NCI-H2171 (cell line): ENCODE measurements at places on chromosomes 4 and X.
A peak's percentile ranks its signal among the peaks of the same experiment; 100 is the strongest.

DNA sequence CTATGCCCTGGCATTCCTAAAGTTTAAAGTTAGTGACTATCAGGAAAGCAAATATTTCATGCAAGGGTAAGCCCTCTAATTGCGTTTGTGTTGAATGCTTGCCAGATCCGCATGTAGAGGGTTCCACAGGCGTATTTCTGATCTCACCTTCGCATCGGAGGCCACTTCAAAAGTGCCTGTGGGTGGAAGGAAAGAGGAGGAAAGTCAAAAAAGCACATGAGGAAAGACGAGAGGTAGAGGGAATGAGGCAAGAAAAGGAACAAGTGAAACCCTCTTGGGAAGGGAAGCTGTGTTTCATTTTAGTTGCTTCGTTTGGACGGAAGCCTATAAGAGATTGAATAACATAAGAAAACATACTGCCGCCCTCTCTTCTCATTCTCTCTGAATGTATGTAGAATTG, 628.8 kb downstream of the SPRY1 start:
- DNase-seq: no peak

- no peak for DNase-seq
These were observed 43.1 kb downstream of the PPA2 start for GRCh38 chr4:105430811-105431210.

DNA sequence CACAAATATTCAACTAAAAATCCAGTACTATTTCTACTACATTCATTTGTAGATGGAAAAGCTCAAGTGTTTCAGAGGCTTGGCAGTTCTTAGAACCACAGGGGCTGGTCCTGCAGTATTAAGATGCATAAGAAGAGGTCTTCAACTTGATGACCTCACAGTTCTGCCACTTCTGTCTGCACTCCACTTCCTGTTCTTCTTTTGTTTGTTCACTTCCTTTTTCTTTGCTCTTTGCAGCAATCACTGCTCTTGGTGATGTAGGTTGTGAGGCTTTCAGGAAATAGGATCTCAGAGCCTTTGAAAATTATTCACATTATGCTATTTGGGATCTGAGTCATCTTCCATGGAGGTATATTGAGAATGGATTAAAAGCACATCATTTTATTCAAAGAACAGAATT, 602.0 kb upstream of the CPEB2 start:
- no peak for DNase-seq

DNA sequence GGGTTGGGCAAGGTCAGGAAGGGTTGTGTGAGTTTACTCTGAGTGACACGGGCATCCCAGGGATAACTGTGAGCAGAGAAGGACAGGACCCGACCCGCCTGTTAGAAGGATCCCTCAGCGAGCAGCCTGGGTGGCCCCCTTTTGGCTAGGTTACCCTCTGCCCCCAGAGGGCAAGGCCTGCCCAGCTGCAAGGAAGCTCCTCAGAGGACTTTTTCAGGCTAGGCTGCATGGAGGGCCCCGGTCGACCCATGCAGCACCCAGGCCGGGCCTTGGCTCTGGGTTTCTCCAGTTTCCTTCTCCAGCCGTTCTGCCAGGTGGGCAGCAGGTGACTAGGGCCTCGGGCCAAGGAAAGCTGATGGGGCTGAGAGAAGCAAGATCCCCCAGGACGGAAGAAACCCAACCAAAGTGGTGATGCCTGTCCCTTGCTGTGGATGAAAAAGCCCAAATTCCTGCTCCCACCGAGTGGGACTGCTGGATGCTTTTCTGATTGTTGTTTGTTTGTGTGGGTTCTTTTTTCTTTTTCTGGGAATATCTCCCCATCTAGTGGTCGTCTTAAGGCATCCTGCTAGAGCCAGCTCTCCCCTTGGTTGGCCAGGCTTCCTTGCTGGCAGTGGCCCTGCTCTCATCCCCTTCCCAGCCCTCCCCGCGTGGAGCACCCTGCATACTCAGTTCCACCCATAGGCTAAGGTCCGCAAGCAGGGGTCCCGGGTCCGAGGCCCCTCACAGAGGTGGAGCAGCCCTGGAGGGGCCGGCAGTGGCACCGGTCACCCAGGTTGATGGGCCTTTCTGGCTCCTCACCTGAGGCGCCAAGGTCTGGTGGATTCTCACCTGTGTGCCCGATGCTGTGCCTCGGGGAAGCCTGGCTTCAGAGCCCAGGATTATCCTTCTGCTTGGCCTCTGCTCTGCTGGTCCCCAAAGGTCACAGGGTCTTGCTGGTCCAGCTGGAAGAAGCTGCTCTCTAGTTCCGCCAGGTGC, 1.8 kb downstream of the ZFP92 start:
- no peak for DNase-seq

DNA sequence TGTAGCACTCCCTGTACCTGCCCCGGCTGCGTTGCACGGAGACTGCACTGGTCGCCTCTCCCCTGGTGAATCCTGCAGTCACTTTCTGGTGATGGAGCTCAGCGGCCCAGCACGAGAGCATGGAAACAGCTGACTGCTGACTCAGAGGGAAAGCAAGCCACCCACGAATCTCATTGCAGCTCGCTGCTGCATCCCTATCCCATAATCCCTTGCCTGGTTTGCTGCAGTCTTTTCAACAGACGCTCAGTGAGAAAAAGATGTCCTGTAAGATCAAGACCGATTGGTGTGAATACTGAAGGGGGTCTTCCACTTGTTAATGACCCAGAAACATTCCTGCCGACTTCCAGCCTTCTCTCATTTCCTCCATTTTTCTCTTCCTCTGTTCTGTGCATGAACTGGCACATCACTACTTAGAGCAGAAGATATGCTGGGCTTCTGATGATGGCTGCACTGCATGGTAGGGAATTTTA, 52.9 kb downstream of the TRIM2 start:
- DNase-seq: peak; percentile 29

DNA sequence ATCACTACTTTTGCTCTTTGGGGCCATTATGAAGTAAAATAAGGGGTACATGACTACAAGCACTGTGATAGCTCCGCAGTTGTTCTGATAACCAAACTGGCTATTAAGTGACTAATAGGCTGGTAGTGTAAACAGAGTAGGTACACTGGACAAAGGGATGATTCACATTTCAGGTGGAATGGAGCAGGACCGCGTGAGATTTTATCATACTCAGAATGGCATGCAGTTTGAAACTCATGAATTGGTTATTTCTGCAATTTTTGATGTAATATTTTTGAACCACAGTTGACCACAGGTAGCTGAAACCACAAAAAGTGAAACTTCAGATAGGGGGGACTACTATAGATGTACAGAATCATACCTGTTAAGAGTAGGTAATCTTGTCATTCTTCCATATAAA, 55.8 kb downstream of the PAK3 start:
- no peak for DNase-seq

DNA sequence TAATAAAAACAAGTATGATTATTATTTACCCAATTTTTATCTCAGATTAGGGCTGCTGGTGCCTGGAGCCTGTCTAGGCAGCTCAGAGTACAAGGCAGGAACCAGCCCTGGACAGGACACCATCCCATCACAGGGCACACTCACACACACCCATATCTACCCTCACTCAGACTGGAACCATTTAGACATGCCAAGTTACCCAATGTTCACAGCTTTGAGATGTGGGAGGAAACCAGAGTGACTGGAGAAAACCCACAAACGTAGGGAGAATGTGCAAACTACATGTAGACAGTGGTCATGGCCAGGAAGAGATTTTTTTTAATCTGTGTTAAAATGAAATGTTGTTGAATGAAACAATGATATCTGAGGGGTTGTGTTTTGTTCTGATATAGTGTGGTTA, 35.7 kb upstream of the ADGRA3 start:
- DNase-seq: no peak

DNA sequence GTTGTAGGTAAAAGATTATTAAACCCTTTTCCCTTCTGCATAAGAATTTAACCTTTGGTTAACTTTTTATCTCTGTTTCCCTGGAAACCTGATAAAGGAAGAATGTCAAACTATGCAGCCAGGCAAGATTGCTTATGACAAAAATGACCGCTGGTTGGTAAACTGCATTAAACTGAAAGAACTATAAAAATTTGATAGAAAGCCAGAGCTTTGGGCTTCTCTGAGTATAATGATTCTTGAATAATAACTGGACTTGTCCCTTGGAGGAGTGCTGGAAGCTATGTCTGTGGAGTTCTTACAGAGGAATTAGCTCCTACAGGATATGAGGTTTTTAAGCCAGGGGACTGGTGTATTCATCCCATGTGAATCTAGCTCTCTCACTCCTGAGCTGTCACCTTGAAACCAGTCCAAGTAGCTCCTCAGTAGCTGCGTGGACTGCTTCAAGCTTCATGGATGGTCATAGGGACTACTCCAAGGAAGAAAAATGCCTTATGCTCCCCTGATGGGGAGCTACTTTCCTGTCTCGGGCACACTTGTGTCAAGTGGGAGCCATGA, 52.0 kb downstream of the RASL11B start:
- no peak for DNase-seq

GRCh38 chr4:7343950-7344349, 90.8 kb downstream of the PSAPL1 start:
- DNase-seq: no peak

DNA sequence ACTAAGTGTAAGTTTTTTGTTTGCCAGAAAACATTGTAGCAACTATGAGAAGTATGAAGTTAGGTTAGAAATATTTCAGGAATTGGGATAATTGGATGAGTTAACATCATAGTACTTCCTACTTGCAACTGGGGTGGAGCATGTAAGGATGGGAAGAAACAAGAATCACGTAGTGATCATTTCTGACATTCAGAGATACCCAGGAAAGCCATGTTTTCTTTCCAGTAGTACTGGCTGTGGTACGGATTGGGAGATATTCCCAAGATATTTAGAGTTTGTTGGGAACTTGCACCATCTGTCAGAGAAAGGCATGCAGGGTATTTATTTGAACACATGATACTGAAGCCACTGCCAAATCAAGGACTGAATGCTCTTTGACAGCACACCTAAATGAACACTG, 87.6 kb upstream of the SLC4A4 start:
- no peak for DNase-seq

GRCh38 chrX:262381-262909, 18.7 kb upstream of the PLCXD1 start:
- no peak for DNase-seq

- no peak for DNase-seq
These were observed 26.6 kb downstream of the DRD5 start for GRCh38 chr4:9808077-9808476.

DNA sequence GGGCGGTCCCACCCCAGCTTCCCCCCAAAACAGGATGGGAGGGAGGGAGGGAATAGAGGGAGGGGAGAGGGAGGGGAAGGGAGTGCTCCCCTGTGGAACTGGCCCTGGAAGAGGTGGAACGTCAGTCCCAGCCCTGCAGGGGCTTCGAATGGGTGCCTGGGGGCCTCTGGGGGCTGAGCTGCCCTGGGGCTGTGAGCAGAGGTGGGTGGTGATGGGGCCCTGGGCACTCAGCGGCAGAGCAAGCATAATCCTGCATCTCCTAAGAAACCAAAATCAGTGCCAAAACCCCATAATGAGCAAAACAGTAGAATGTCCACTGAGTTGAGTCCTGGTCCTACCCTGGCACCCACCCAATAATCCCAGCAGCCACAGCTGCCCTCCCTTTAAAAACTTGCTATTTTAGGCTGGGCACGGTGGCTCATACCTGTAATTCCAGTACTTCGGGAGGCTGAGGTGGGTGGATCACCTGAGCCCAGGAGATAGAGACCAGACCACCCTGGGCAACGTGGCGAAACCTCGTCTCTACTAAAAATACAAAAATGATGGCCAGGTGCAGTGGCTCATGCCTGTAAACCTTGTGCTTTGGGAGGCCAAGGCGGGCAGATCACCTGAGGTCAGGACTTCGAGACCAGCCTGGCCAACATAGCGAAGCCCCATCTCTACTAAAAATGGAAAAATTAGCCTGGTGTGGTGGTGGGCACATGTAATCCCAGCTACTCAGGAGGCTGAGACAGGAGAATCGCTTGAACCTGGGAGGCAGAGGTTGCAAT, 11.1 kb downstream of the DOK7 start:
- no peak for DNase-seq
